Lung (tissue), 17 donors: ENCODE measurements at places on chromosomes 4 and X. TPM values are rescaled to one million over a fixed set of nuclear protein-coding genes. Genes with fewer than 3 reads are reported as not detected.

- no peak overlapping the region for H3K27ac ChIP-seq
- H3K4me3 ChIP-seq: no peak overlapping the region
- no peaks in the 10 kb centered on the region for H3K36me3 ChIP-seq
- peaks cover 9% of the 10 kb centered on the region for H3K4me1 ChIP-seq
Observed at GRCh38 chr4:182201871-182202270, 41.3 kb upstream of the TENM3 start.

Gene RNF150
- total RNA-seq: 19.3 TPM

GRCh38 chr4:144970597-144970996 lies 127.4 kb downstream of the ANAPC10 start:
- H3K27me3 ChIP-seq: no peaks in the 10 kb centered on the region
- H3K36me3 ChIP-seq: no peaks in the 10 kb centered on the region
- H3K4me1 ChIP-seq: no peaks in the 10 kb centered on the region
- no peak for DNase-seq
- no peak overlapping the region for H3K27ac ChIP-seq
- H3K4me3 ChIP-seq: no peak overlapping the region

GRCh38 chr4:184472614-184473498 lies 1.5 kb downstream of the IRF2 start:
- no peaks in the 10 kb centered on the region for H3K27me3 ChIP-seq
- H3K4me1 ChIP-seq: peaks cover 20% of the 10 kb centered on the region
- no peaks in the 10 kb centered on the region for H3K36me3 ChIP-seq
- H3K27ac ChIP-seq: peak overlapping the region; percentile 99

- H3K36me3 ChIP-seq: no peaks in the 10 kb centered on the region
- H3K4me1 ChIP-seq: no peaks in the 10 kb centered on the region
- H3K27ac ChIP-seq: no peak overlapping the region
- H3K4me3 ChIP-seq: no peak overlapping the region
- peak; percentile 72 for DNase-seq
Observed at GRCh38 chr4:165537028-165537648, 158.3 kb downstream of the CPE start.

DNA sequence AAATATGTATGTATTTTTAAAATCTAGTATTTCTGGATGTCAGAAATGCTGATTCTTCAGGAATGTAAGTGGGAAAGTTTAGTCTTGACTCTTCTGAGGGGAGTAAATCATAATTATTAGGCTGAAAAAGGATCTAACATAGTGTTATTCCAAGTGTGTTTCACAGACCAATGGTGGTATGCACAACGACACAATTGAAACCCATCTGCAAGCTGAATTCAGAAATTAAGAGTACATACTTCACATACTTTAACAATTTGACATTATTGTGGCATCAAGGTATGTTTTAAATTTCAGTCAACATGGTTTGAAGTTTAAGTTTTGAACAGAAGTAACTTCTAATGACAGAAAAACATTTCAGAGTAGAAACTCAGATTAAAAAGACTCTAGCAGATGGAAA lies 236.7 kb downstream of the SLC7A11 start:
- H3K4me1 ChIP-seq: no peaks in the 10 kb centered on the region
- H3K27ac ChIP-seq: no peak overlapping the region
- H3K4me3 ChIP-seq: no peak overlapping the region
- no peaks in the 10 kb centered on the region for H3K27me3 ChIP-seq
- DNase-seq: no peak

- H3K27ac ChIP-seq: no peak overlapping the region
- H3K27me3 ChIP-seq: no peaks in the 10 kb centered on the region
- H3K36me3 ChIP-seq: no peaks in the 10 kb centered on the region
- H3K4me1 ChIP-seq: no peaks in the 10 kb centered on the region
Observed at GRCh38 chrX:20969565-20969964, 404.7 kb upstream of the CNKSR2 start.

Gene COX7B2
- not detected for total RNA-seq

DNA sequence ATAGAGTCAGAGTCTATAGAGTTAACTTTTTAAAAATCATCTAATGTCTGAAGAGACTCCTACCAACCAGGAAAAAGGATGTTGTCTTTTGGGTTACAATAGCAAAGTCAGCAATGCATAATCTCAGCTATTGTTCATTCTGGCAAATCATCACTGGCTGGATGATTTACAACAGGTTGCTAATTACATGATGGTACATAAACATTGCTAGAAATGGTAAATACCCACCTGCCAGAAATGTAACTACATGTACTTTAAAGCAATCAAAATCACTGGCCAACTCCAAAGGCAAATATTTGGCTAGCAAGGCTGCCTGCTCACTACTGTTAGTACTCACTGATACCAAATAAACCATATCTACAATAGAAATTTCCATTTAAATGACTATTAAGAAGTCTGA lies 91.1 kb downstream of the PPP3CA start:
- no peaks in the 10 kb centered on the region for H3K36me3 ChIP-seq
- no peak overlapping the region for H3K27ac ChIP-seq
- H3K27me3 ChIP-seq: no peaks in the 10 kb centered on the region
- H3K4me1 ChIP-seq: peaks cover 9% of the 10 kb centered on the region

Gene GAGE13
- not detected for total RNA-seq

Gene NAA11
- total RNA-seq: not detected

Gene CCNB3
- total RNA-seq: 0.49 TPM

- no peak overlapping the region for H3K4me3 ChIP-seq
- H3K36me3 ChIP-seq: peaks cover 1% of the 10 kb centered on the region
- no peak for DNase-seq
- no peak overlapping the region for H3K27ac ChIP-seq
- no peaks in the 10 kb centered on the region for H3K4me1 ChIP-seq
Observed at GRCh38 chr4:155367608-155368007, 9.2 kb downstream of the MAP9 start.

- no peaks in the 10 kb centered on the region for H3K36me3 ChIP-seq
- DNase-seq: peak; percentile 43
- peak overlapping the region; percentile 55 for H3K27ac ChIP-seq
- H3K4me3 ChIP-seq: peak overlapping the region; percentile 22
- peaks cover 10% of the 10 kb centered on the region for H3K27me3 ChIP-seq
Observed at GRCh38 chrX:67545893-67546495, 2.2 kb downstream of the AR start.

DNA sequence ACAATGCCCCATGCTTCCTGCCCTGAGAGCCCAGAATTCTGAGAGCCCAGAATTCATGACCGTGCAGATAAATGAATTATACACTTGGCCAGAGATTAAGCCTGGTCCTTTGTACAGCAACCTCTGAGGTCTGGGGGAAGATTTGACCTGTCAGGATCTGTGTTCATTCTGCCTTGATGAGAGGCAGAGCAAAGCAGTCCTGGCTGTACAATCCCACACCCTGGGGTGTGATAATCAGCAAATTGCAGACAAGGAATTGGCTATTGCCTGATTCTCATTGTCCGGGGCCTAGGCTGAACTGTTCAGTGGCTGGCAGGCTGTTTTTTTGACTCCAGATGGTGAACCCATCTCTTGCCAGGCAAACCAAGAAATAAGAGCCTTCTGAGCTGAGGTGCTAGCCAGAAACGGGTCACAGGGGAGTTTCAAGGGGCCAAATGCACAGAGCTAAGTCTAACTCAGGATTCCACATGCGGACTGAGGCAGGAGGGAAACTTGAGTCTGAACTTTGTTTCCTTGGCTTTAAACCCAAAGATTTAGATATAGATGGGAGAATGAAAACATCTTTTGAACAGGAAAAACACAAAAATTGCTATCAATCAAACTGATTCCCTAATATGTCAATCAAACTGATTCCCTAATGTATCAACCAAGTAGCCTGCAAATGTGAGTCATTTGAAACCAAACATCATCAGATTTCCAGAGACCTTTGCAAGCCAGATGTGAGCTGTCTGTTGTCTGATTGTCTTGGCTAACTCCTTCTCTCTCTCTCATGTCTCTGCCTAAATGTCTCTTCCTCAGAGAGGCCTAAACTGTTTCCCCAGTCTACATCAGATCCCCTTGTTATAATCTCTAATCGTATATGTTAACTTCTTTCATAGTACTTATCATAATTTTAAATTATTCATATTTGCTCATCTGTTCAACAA lies 159.3 kb downstream of the ATG4A start:
- H3K27me3 ChIP-seq: peaks cover 24% of the 10 kb centered on the region
- H3K27ac ChIP-seq: no peak overlapping the region
- no peaks in the 10 kb centered on the region for H3K36me3 ChIP-seq
- H3K4me1 ChIP-seq: no peaks in the 10 kb centered on the region

DNA sequence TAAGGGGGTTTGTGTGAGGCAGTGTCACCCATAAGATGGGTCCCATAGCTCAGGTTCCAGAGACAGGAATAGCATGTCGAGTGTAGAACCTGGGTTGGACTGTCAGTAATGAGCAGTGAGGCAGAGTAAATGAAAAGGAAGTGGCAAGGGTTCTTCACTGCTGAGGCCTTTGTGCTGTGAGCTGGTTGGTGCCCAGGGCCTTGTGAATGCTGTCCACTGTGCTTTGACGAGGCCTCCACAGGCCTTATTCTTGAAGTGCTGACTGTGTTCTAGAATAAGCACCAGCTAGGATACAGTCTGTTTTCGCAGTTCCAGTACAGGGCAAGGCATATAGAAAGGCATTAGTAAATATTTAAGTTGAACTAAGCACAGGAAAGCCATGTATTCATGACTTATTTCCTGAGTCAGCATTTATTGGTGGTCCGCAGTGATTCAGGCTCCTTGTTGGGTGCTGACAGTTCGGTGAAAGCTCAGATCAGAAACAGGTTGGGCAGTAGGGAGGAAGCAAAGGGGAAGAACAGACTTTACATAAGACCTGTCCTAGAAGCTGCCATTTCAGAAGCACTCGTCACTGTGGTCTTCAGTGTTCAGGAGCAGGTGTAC lies 25.6 kb upstream of the TADA2B start:
- no peak overlapping the region for H3K4me3 ChIP-seq
- no peak for DNase-seq
- H3K27me3 ChIP-seq: no peaks in the 10 kb centered on the region
- H3K4me1 ChIP-seq: no peaks in the 10 kb centered on the region
- peaks cover 23% of the 10 kb centered on the region for H3K36me3 ChIP-seq
- H3K27ac ChIP-seq: no peak overlapping the region

- H3K4me3 ChIP-seq: no peak overlapping the region
- H3K27ac ChIP-seq: no peak overlapping the region
- DNase-seq: no peak
- H3K27me3 ChIP-seq: peaks cover 6% of the 10 kb centered on the region
- no peaks in the 10 kb centered on the region for H3K4me1 ChIP-seq
- no peaks in the 10 kb centered on the region for H3K36me3 ChIP-seq
Observed at GRCh38 chrX:132634521-132634920, 145.7 kb upstream of the MBNL3 start.

DNA sequence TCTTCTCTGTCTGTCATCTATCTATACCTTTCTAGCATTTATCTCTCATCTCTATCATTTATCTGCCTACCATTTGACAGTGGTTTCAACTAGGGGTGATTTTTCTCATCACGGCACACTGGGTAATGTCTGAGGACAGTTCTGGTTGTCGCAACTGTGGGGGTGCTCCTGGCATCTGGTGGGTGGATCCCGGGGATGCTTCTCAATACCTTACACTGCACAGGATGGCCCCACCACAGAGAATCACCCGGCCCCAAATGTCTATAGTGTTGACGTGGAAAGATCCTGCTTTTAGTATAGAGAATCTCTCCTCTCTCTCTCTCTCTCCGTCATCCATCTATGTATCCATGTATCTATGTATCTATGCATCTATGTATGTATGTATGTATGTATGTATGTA lies 7.2 kb downstream of the P2RY8 start:
- no peaks in the 10 kb centered on the region for H3K36me3 ChIP-seq
- H3K27me3 ChIP-seq: no peaks in the 10 kb centered on the region
- no peaks in the 10 kb centered on the region for H3K4me1 ChIP-seq
- no peak overlapping the region for H3K27ac ChIP-seq
- no peak for DNase-seq
- no peak overlapping the region for H3K4me3 ChIP-seq

Gene RBMXL3
- not detected for total RNA-seq

- peaks cover 17% of the 10 kb centered on the region for H3K27me3 ChIP-seq
- no peaks in the 10 kb centered on the region for H3K36me3 ChIP-seq
- no peaks in the 10 kb centered on the region for H3K4me1 ChIP-seq
- no peak overlapping the region for H3K27ac ChIP-seq
Observed at GRCh38 chr4:6655924-6656323, 15.4 kb downstream of the MRFAP1 start.

DNA sequence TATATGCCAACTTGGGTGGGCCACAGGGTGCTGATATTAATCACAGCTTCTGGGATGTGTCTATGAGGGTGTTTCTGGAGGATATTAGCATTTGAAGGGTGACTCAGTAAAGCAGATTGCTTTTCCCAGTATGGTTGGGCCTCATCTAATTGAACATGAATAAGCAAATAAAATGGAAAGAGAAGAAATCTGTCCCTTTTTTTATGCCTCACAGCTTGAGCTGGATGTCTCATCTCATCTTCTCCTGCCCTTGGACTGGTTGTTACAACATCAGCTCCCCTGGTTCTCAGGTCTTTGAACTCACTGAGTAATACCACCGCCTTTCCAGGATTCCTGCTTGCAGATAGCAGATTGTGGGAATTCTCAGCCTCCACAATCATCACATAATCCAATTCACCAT lies 1149.2 kb downstream of the PCDH18 start:
- no peak for DNase-seq
- no peak overlapping the region for H3K27ac ChIP-seq
- no peaks in the 10 kb centered on the region for H3K36me3 ChIP-seq
- H3K4me3 ChIP-seq: no peak overlapping the region

- H3K4me1 ChIP-seq: no peaks in the 10 kb centered on the region
- no peaks in the 10 kb centered on the region for H3K36me3 ChIP-seq
- H3K27ac ChIP-seq: no peak overlapping the region
- DNase-seq: no peak
- H3K27me3 ChIP-seq: no peaks in the 10 kb centered on the region
- H3K4me3 ChIP-seq: no peak overlapping the region
Observed at GRCh38 chr4:10722957-10723356, 38.4 kb upstream of the CLNK start.

DNA sequence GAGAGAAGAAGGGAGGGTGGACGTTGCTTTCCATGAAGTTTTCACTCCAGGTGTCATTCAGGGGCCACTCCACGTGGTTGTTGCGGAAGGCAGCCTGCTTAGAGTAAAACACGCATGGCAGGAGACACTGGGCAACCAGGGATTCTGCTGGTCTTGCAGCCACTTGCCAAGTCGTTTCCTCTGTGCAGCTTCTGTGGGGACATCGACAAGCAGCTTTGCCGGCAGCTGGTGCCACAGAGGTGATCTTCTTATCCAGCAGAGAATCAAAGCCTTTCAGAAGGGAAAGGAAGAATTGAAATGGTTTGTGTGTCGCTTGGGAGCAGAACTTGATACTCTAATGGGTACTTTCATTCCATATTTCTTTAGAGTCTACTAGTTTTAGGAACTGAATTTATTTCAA lies 867.1 kb upstream of the TENM3 start:
- no peak overlapping the region for H3K27ac ChIP-seq
- no peaks in the 10 kb centered on the region for H3K27me3 ChIP-seq
- no peaks in the 10 kb centered on the region for H3K4me1 ChIP-seq
- no peak for DNase-seq

Gene BMX
- total RNA-seq: 1.9 TPM
